Stimulated activated CD4-positive, alpha-beta T cell treated with anti-CD3 and anti-CD28 coated beads, Interleukin-2, amount 100 ng/mL, for 24 hours (primary cell): ENCODE measurements at places on chromosomes 2 and 18.

- no peak for DNase-seq
Measured at GRCh38 chr2:12755384-12755783, 38.6 kb downstream of the TRIB2 start.

DNA sequence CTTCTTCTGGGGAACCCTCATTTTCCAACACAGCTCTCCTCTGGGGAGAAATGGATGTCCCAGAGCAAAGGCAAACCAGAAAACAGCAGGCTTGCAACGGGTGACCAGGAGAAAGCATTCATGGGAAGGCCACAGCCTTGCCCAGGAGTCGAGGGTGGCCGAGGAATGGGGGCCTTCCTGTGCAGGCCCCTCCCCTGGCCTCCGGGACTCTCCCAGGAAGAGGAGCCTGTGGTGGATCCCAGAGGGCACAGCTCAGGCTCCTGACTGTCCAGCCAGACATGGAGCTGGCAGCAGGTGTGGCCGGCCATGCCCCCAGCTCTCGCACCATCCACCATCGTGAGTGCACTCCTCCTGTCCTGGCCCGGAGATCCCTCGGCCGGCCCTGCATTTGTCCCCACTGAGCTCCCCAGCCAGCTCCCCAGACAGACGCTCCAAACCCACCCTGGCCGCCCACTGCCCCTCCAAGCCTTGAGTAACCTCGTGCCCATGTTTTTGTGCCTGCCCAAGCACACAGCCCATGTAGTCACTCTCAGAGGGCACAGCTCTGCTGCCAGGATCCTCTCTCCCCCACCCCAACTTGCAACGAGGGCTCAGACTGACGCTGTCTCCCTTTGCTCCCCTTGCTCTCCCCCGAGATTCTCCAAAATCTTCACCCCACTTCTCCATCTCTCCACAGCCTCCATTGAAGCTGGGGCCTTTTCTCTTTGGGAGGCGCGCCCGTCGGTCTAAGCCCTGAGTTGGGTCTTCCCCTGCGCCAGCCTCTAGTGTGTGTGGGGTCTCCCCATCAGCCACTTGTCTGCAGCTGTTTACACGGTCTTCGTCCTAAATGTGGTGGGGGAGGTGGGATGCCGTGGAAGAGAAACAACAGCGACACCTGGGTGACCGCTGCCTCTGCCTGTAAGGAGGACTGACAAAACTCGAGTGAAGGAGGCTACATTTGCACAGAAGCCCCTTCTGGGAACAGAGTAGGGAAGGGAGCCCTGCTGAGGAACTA, 9.8 kb downstream of the PRLH start:
- DNase-seq, result no peak

DNA sequence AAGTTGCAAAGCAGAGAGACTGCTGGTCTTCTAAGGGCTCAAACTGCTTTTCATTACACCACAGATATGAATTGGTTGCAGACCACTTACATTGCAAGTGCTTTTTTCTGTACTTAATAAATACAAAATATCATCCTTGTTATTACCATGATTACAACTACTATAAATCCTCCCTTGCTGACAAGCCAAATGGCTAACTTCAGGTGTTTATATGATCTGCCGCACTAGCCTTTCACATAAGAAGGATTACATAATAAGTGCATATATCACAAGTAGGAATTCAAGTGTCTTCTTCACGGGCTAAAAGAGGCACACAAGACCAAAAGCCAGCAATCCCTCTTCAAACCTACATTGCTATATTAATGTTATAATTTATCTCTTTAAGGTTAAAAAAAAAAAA, 373.0 kb downstream of the ZEB2 start:
- DNase-seq, result no peak

DNA sequence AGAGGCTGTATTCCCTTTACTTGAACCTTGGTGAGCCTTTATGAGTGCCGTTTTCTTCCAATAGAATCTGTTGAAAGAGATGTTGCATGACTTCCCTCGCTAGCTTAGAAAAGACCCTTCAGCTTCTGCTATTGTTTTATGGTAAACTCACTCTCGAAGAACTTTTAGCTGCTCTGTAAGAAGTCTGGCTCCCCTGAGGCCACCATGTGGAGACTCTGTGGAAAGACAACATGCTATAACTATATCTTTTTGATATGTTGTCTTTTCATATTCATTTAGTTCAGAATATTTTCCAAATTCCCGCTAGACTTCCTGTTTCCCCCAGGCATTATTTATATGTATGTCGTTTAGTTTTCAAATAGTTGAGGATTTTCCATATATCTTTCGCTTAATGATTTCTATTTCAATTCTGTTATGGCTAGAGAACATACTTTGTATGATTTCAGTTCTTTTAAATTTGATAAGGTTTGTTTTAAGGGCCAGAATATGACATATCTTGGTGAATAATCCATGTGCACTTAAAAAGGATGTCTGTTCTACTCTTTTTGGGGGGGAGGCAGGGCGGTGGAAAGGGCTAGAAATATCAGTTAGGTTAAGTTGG, 64.1 kb downstream of the PTPN4 start:
- peak; percentile 23 for DNase-seq

DNA sequence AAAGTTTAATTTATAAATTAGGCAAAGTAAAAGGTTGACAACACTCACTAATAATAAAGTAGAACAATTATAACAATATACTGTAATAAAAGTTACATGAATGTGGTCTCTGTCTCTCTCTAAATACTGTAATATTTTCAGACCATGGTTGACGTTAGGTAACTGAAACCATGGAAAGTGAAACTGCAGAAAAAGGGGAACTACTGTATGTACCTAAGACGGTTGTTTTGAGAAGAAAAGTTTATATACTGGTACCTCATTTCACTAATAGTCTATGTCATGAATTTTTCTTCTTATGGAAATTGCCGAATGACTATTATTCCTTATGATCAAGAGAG, 166.7 kb upstream of the ZNF521 start:
- DNase-seq, result no peak

DNA sequence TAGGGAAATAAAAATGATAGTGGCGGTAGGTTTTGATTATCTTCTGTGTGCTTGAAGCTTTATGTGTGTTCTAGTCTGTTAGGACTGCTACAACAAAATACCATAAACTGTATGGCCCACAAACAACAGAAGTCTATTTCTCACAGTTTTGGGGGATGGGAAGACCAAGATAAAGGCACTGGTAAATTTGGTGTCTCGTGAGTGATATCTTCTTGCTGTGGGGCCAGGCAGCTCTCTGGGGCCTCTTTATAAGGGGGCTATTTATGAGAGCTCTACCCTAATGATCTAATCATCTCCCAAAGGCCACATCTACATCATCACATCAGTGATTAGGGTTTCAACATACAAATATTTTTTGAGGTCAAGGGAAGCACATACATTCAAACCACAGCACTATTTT, 86.8 kb upstream of the SPHKAP start:
- no peak for DNase-seq

DNA sequence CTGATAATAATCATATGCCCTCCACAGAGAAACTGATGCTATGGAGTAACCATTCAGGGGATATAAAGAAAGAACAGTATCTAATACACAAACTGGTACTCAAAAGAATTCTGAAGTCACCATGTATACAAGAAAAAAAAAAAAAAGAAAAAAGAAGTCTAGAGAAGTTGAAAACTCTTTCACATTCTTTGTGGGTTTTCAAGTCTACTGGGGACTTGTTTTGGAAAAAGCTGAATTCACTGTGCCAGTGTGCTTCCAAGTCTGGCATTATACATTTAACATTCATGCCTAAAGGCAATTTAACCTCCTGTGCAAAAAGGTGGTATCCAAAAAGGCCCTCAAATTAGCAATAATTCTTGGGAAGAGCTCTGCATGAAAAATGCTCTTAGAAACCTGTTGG, 94.8 kb upstream of the ITGB6 start:
- no peak for DNase-seq

GRCh38 chr2:155502766-155503165, 804.3 kb downstream of the KCNJ3 start:
- no peak for DNase-seq

GRCh38 chr2:187232749-187233148, 215.3 kb downstream of the CALCRL start:
- no peak for DNase-seq

GRCh38 chr18:62388855-62389760, 64.0 kb downstream of the TNFRSF11A start:
- no peak for DNase-seq

DNA sequence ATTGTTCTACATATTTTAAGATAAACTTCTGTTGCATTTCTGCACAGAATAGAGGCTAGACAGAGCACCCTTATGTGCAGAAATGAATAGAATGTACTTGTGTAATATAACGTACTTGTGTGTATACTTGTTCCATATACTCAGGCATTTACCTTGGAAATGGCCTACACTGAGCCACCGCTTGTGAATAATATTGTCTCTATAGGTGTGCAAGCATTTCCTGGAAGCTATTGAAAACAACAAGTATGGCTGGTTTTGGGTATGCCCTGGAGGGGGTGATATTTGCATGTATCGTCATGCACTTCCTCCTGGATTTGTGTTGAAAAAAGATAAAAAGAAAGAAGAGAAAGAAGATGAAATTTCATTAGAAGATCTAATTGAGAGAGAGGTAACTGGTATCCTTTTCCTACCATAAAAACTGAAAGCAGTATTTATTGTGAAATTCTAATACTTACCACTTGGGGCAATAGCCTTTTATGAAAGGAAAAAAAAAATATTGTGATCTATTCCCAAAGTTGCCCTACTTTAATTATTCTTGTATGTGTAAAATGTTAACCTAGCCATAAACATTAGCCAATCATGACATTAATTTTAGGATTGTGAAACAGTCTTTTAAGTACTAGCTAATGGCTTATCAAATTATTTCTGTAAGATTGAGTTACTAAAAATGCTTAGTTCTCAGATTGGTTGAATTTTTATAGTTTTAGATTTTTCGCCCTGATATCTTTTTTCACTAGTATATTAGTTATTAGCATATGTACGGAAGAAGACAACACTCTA, 18.0 kb downstream of the ZC3H15 start:
- no peak for DNase-seq

GRCh38 chr2:85504778-85505261, 34.1 kb upstream of the MAT2A start:
- no peak for DNase-seq

GRCh38 chr2:120744817-120745216, 9.1 kb downstream of the GLI2 start:
- DNase-seq, result no peak

DNA sequence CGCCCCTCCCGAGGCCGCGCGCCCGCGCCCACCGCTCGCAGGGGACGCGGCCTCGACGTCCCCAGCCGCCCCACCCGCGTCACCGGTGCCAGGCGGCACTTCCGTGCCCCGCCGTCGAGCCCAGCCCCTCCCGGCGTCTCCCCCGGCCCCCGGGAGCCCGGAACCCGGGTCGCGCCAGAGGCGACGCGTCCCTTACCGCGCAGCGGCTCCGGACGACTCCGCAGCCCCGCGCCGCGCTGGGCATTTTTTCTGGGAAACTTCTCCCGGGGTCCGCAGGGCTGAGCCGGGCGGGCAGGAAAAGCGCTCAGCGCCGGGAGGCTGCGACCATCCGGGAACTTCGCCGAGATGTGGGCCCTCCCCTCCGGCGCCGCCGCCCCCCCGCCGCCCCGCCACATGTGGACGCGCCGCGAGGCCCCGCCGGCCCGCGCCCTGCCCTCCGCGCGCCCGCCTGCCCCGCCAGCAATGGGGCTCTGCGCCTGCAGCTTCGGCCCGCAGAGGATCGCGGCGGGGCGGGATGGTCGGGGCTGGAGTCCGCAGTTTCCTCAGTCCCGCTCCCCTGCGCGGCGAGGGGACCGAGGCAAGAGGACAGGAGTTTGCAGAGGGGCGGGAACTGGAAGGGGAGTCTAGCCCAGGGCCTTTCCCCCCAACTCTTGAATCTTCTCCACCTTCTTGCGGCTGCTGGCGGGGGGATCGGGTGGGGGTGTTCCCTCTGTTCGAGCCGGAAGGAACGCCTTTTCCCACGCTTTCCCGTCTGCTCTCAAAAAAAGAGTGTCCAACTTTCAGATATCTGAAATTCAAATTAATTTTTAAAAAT, 81.5 kb downstream of the CHRNA1 start:
- DNase-seq, result peak; percentile 60

GRCh38 chr2:55051026-55051866, 995 bp upstream of the RTN4 start:
- peak; percentile 34 for DNase-seq

- no peak for DNase-seq
Measured at GRCh38 chr18:770583-770961, 41.5 kb downstream of the YES1 start.

DNA sequence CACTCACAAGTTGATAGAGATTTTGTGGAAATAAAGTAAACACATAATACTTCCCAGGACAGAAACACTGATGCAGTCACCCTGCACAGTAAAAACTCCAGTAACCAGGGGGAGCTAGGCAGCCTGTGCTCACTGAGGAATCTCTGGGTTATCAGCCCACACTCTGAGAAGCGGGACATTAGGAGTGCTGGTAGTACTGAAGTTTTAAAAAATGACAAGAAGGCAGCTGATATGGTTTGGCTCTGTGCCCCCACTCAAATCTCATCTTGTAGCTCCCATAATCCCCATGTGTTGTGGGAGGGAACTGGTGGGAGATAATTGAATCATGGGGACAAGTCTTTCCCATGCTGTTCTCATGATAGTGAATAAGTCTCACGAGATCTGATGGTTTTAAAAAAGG, 31.4 kb downstream of the KCTD1 start:
- no peak for DNase-seq

DNA sequence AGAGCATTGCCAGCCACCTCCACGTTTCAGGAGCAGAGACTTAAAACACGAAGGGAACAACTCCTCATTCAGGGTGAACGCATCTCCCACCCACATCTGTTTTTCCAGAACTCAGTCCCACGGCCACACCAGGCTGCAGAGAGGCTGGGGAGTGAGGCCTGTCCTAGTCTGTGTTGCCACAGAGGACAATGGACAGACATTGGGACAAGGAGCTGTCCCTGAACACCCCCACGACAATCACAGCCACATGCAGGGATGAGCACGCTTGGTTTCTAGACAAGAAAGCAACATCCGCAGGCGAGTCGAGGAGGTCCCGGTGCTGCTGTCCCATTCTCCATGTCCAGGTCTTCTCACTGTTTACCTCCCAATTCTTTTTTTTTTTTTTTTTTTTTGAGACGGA, 167.4 kb downstream of the EIPR1 start:
- no peak for DNase-seq

DNA sequence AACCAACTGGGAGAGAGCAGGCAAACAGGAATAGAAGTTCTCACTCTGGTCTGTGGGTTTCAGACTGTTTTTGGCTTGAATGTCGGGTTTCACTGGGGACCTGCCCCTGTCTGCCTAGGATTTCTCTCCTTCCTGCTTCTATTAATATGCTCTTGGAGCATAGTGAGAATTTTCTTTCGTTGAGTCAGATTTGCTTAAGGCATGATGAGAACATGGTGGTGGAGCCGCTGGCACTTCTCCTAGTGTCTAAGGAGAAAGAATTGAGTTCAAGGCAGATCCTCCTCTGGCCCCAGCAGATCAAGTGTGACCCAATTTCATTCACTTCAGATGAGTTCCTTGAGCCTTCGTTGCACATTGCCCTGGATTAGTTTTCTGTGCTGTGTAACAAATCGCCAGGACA, 103.9 kb upstream of the HS6ST1 start:
- DNase-seq, result no peak

GRCh38 chr18:32459361-32460101, 11.2 kb downstream of the GAREM1 start:
- no peak for DNase-seq
